Brain (organoid and tissue), 16 donors: ENCODE measurements at places on chromosomes 3 and 15. TPM values are rescaled to one million over a fixed set of nuclear protein-coding genes. Genes with fewer than 3 reads are reported as not detected.

DNA sequence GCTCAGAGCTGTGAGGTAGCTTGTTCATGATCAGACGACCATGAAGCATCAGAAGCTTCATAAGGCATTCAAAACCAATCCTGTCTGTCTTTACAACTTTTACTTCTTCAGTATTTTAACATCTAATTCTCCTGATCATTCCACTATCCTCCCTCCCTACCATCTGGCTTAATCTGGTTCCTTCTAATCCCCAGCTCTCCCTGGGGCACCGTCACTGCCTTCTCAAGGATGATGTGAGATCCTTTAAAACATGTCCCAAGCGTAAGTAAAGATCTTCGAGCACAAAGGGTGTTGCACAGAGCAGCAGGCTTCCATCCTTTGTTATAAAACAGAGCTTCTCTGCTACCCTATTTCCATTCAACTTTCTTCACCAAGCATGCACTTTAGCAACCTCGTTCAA is 362.7 kb upstream of the ARRDC4 start:
- no peak for DNase-seq

GRCh38 chr15:32669896-32670611 is 28.5 kb downstream of the SCG5 start:
- peak; percentile 11 for DNase-seq

- DNase-seq = no peak
Measured at GRCh38 chr15:67783303-67783702, 42.0 kb upstream of the SKOR1 start.

- DNase-seq = no peak
Measured at GRCh38 chr15:49083401-49084284, 37.4 kb upstream of the SECISBP2L start.

GRCh38 chr3:63874769-63875168 is 11.1 kb downstream of the ATXN7 start:
- no peak for DNase-seq

DNA sequence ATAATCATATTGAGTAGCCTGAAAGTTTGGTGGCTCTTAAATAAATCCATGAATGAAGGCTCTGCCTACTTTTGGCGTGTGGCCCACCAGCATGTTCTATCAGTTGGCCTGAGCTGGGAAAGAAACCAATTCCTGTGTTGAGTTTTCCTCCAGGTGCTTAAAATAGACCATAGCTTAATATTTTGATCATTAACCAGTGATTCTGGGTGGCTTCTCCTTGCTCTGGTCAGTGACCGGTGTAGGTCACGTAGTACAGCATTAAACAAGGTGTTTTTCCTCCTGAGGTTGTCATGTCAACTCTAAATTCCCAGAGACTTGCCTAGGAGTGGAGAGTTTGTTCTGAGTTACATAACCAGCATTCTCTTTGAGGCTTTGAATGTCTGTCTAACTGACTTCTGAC is 1.3 kb downstream of the HHLA2 start:
- no peak for DNase-seq

DNA sequence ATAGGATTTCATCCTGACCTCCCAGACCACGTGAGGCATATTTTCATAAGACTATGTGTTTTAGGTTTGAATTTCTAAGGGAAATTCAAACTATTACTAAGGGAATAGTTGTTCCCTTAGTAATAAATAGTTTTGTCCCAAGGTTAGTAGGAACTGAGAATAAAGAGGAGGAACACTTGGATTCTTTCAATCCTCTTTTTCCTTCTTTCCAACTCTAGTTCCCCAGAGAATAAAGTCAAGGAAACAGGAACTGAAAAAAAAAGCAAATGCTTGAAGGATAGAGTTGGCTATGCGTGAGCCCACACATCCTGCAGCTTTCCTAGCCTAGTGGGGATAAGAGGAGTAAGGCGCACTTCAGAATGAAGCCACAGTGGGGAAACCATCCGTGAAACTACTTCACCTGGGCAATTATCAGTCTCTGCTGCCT is 312.1 kb upstream of the TGFBR2 start:
- no peak for DNase-seq

DNA sequence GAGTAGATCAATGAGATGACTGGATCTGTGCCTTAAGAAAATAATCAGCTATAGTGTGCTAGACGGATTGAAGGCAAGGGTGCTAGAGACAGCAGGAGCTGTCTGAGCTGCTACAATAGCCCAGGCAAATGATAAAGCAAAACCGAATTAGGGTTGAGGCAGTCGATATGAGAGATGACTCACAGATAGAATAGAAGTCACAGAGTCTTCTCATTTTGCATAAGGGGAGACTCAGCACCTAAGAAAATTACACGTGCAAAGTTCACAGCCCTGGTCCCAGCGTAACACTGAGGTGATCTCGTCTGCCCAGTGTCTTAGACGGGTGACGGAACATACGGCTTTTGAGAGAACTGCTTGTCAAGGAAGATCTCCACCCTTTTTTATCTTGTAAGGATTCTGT is 11.6 kb downstream of the LPP start:
- no peak for DNase-seq

GRCh38 chr3:126867190-126867862 is 115.6 kb upstream of the PLXNA1 start:
- DNase-seq = no peak

GRCh38 chr3:194307849-194308248 is 43.3 kb downstream of the CPN2 start:
- DNase-seq = no peak

GRCh38 chr15:41205315-41205714 is 25.2 kb downstream of the EXD1 start:
- no peak for DNase-seq

GRCh38 chr15:87917480-87917879 is 339.1 kb downstream of the NTRK3 start:
- no peak for DNase-seq

GRCh38 chr15:51172193-51172592 is 77.5 kb upstream of the TNFAIP8L3 start:
- DNase-seq = no peak

DNA sequence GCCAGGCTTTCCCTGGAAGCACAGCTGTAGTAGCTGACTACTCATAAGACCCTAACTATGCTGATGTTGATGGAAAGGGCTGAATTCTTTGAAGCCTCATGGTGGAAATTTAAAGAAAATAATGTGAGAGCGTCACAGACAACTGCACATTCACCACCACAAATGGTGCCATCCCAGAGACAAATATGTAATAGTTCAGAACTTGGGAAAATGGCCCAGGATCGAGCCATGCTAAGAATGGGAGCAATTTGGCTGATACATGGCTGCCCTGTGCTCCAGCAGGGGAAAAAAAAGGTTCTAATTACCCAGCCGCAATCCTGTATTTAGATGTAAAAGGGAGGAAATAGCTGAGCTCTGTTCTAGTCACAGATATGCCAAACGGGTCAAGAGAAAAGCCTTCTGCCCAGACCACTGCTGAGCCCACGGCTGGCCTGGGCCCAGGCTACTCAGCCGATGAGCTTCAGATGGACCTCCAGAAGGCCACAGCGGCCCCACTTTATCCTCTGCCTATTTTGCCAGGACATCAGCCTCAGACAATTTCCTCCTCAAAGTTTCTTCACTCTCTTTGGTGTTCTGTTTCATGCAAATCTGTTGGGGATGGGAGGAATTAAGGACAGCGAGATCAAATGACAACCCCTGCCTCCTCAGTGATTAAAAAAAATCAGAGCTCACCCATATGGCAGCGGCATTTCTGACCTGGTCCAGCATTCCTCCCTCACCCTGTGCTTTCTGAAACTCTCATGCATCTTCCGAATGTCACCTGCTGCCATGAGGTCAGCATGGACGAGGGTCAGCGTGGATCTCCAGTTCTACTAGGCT is 54.5 kb upstream of the MEX3B start:
- DNase-seq = no peak

- peak; percentile 81 for DNase-seq
Measured at GRCh38 chr3:186316666-186317260, 45.3 kb downstream of the DGKG start.

GRCh38 chr3:47410801-47411646 is 30.2 kb downstream of the PTPN23 start:
- no peak for DNase-seq

GRCh38 chr15:99097441-99098410 is 7.2 kb upstream of the SYNM start:
- no peak for DNase-seq

GRCh38 chr3:62500556-62501288 is 127.4 kb upstream of the FEZF2 start:
- no peak for DNase-seq

DNA sequence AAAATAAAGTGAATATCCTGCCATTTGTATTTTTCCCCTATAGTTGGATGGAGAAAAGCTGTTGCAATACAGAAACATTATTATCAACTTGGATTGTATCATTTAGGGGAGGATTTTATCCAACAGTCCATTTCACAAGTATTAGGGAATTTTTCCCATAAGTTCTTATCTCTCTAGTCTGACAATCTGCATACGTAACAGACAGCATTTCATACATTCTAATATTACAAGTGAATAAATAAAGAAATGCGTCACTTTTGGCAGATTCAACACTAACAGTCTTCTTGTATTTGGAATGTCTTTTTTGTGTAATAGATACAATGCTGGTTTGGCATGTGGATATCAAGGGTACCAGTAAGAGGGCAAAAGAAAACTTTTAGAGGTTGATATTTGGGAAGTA is 795.3 kb upstream of the ARRDC4 start:
- DNase-seq = no peak

GRCh38 chr3:159839561-159840379 is 148.9 kb upstream of the IL12A start:
- peak; percentile 98 for DNase-seq

DNA sequence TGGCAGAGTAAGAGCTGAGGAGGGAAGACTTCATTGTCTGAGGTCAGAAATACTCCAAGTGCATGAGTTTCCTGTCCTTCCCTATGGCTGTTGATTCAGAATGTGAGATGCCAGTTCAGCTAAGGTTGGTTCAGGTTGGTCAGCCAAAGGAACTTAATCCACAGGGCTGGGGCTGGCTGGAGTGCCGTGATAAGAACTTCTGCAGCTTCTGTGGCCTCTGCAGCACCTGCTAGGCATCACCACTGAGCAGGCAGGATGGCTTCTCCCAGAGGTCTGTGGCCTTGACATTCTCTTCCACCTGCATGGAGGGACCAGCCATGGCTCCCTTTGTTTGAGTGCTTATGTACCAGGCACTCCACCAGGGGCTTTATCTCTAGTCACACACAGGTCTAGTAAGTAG is 109.5 kb upstream of the PLXNA1 start:
- no peak for DNase-seq

DNA sequence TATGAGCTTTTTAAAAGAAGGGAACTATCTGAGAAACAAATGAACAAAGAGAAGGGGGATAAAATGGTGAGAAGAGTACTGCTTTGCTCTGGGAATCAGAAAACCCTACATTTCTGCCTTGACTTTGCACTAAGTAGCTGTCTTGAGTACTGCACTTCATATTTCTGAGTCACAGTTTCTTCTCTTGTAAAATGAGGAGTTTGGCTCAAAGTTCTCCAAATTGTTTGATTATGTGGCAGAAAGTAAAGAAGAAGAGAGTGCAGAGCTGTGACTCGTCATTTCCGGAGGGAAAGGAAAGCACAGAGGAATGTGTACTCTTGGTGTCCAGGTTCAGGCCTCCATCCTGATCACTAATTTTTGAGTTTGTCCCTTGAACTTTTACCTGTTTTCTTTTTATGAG is 54.7 kb downstream of the TP63 start:
- DNase-seq = no peak

DNA sequence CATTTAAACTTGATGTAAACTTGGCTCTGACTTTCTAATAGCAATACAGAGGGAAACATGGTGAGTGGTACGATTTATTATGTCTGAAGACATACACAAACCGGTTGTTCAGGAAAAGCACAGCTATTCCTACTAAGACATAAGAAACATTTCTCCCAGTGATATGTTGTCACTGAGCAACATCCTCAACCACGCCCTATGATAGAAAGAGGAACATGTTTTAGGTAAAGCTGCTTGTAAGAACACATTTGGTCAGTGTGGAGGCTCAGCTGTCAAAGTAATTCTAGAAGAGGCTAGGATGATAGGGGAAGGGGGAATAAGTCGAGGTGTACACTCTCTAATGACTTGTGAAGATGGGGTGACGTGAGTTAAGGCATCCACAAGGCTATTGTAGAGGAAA is 42.7 kb upstream of the B3GNT5 start:
- no peak for DNase-seq

GRCh38 chr3:109648027-109648426 is 310.7 kb upstream of the DPPA4 start:
- DNase-seq = no peak

- DNase-seq = no peak
Measured at GRCh38 chr3:194277786-194278130, 73.4 kb downstream of the CPN2 start.

- no peak for DNase-seq
Measured at GRCh38 chr3:114452937-114453336, 159.1 kb downstream of the TIGIT start.

DNA sequence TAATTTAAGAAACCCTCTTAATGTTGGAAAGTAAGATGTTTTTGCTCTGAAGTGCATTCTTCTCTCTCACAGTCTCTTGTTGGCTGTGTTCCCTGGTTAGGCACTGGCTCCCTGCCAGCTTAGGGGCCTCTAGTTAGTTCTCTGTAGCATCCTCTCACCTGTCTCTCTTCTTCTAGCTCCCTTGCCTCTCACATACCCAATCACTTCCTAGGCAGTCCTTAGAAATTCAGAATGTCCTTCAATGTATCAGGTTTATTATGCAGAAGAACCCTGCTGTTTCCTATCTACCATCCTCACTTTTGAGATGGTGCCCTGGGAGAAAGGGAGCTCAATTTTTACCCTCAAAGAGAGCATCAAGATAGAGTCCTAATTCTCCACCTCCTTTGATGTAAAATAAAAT is 36.2 kb upstream of the CPNE4 start:
- DNase-seq = peak; percentile 5

- DNase-seq = no peak
Measured at GRCh38 chr3:5138214-5138981, 16.3 kb downstream of the ARL8B start.

DNA sequence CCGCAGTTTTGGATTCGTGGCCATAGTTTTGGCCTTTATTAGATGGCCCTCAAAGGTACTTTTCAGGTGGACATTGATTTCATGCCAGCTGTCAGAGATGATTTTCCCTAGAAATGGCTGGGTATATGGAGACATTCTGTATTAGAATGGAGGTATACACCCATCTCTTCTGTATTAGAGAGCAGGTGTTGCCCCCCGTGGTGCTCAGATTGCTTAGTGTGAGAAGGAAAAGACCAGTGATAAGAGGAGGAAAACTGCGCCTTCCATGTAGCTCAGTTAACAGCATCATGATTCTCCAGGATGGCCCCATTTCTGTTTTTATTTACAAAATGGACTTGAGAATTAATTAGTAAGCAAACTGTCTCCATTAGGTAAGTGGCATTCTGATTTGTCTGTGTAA is 145.9 kb downstream of the IGF1R start:
- no peak for DNase-seq

GRCh38 chr15:45555934-45556608 is 31.1 kb upstream of the BLOC1S6 start:
- DNase-seq = no peak

The ANKRD28 gene
- polyA plus RNA-seq = 6.5 TPM

The PPARG gene
- polyA plus RNA-seq = 0.78 TPM

The NEK11 gene
- polyA plus RNA-seq = 7.6 TPM

The UPK1B gene
- polyA plus RNA-seq = 0.37 TPM

The RAB27A gene
- 10.3 TPM for polyA plus RNA-seq

The TFRC gene
- polyA plus RNA-seq = 9.8 TPM

The GOLGA8J gene
- not detected for polyA plus RNA-seq

The APOD gene
- polyA plus RNA-seq = 673 TPM

The FGD5 gene
- polyA plus RNA-seq = 2.8 TPM
